Karpas-422 (cell line): ENCODE measurements at places on chromosomes 13 and 19.

DNA sequence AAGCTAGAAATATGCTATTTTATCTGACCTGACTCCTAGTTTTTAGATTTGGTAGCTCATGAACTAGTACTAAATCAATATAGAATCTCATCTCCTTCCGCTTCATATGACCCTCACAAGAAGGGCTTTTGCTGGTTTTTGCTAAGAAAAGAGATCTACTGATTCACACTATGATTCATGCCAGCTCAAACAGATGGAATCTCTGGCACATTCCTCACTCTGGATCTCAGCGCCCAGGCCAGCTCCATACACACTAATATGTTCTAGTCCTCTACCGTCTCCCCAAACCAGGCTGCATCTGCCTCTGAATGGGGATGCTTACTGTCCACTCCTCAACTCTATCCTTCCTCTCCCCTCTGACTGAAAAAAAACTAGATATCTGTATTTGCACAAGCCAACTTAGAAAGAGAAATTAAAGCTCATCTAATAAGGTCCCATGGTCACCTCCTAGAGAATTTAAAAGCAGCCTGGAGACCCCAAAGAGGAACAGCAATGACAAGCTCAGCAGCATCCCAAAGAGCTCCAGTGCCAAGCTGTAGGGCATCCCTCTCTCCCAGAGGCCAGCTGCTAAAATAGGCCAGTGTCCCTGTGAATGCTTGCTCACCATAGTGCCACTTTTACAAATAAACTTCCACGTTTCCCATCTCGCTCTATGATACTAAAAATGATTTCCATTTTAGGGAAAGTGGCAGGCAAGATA lies 74.9 kb downstream of the LHFPL6 start:
- DNase-seq = no peak

- DNase-seq = no peak
Measured at GRCh38 chr13:40236566-40237168, 429.8 kb downstream of the FOXO1 start.

DNA sequence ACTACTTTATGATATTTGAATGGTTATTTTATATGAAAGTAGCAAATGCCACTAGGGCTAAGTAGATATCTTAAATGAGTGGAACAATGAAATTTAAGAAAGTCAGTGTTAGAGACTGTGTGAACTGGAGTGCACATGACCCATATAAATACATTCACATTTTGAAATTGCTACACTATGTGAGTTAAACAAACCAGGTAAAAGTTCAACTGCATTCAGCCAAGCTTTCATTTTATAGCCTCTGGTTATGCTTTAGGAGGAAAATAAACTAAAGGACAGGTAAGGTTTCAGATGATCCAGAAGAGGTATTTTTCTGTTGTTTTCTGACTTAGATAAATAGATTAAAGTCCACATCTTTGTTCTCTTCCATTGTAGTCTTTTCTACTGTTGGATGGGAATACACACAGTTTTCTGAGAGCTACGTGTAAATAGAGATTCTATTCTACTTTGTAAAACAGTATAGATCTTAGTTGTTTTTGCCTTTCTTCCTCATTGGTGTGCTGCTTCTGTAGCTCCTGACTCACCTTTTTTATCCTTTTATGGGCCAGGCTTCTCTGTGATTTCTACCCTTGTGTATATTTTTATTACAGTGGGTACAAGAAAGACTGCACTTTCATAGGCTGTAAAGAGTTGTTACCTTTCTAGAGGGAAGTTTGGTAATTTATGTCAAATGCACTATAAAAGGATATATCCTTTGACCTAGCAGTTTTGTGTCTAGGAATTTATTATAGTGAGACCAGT lies 54.6 kb upstream of the KCTD4 start:
- no peak for DNase-seq

GRCh38 chr13:74158571-74159352 lies 24.6 kb upstream of the KLF12 start:
- DNase-seq = no peak
